ENCODE measurements at places on chromosomes 3 and 15.
A peak's percentile ranks its signal among the peaks of the same experiment; 100 is the strongest.

- DNase-seq, result peak; percentile 83
These were observed 363 bp downstream of the GTF2E1 start for GRCh38 chr3:120742849-120743365.

- no peak for DNase-seq
These were observed 86.8 kb downstream of the LSM3 start for GRCh38 chr3:14265246-14265962.

DNA sequence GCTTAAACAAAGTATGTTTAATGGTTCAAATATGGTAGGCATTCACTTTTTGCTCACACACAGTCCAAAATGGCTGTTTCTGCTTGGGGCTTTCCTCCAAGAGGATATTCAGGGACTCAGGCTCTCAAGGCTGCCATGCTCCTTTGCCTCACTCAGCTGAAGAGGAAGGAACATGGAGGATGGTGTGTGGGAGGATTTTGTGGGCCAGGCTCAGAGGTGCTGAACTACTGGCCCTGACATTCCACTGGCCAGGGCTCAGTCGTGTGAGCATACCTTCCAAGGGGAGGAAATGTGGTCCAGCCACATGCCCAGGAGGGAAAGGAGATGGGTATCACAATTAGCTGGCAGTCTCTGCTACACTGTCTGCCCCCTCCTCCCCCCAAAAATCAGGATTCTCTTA lies 8.7 kb downstream of the PXYLP1 start:
- no peak for DNase-seq

DNA sequence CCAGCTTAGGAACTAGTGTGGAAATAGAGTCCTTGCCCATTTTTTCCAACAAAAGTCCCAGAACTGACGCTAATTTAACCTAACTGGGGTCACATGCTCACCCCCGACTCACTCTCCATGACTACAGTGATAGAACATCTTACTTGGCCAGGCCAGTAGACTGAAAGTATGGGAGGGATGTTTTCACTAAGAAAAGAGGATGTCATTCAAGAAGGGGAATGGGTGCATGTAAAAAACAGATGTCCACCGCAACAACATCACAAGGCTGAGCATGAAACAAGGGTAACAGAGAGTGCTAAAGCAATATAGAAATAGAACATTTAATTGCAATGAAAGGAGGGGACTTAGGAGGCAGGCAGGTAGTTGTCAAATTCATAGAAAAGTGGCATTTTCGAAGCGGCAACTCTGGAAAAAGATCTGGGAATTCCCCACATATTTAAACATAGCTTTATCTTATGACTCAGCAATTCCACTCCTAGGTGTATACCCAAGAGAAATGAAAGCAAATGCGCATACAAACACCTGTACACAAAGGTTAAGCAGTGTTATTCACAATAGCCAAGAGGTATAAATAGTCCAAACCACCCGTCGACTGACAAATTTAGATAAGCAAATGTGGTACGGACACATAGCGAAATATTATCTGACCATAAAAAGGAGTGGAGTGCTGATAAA lies 41.1 kb upstream of the UBE2E2 start:
- DNase-seq, result no peak

GRCh38 chr3:24060055-24060454 lies 115.0 kb downstream of the NR1D2 start:
- peak; percentile 76 for DNase-seq

DNA sequence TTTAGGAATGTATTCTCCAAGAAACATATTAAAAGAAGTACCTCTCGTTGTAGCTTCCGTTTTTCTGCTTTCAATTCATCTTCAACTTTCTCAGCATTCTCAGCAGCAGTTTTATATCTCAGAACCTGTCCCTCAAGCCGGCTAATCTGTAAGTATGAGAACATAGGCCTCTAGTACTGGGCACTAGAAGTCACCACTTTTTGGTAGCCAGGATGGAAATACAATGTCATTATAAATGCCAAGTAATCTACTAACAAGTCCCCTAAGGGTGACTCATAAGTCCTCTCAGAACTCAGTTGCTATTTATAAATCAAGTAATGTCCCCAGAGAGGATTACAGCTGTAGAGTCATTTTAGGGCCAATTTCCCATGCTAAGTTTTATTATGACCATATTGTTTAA lies 61.1 kb downstream of the MLH1 start:
- DNase-seq, result no peak

GRCh38 chr15:52794665-52795463 lies 4.7 kb upstream of the ONECUT1 start:
- DNase-seq, result no peak

Data from left lung (tissue), 14 donors.